Stimulated activated CD8-positive, alpha-beta memory T cell treated with anti-CD3 and anti-CD28 coated beads, Interleukin-4, amount 100 ng/mL, for 4 hours (primary cell): ENCODE measurements at places on chromosomes 3 and 15.

GRCh38 chr3:111884411-111885018 is 25.4 kb downstream of the PHLDB2 start:
- no peak for DNase-seq

- DNase-seq = no peak
Measured at GRCh38 chr15:39784125-39784524, 1.5 kb upstream of the FSIP1 start.

DNA sequence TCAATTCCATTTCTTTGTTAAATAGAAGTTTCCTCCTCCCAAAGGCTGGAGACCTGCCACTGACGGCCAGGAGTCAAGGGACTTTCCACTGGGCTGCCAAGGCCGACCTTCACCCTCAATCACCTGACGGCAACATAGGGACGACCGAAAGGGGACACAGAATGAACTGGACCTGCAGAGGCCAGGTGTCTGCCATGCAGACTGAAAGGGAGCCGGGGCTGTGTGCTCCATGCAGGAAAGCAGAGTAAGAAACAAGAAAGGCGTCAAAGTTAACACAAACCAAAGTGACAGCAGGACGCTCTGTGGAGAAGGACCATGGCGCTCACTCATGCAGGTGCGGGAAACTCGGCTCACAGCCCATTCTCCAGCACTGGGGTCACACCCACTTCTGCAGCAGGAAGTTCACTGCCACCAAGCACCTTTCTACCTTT is 26.1 kb downstream of the ZXDC start:
- no peak for DNase-seq

DNA sequence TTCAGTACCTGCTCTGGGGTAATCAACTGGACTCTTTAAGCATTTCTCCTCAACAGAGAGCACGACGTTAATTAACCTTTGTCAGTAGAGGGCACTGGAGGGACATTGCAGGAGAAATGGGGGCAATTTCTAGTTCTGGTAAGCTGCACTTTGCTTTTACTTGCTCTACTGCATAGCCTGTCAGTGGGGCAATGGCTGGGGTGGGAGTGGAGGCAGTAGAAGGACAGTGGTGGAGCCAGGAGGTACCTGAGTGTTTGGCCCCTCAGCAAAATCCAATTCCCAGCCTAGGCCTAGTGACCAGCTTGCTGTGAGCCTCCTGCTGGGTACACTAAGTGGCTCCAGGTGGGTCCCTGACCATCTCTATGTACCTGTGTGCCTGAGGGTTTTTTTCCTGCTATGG is 18.3 kb upstream of the MED12L start:
- DNase-seq = no peak

DNA sequence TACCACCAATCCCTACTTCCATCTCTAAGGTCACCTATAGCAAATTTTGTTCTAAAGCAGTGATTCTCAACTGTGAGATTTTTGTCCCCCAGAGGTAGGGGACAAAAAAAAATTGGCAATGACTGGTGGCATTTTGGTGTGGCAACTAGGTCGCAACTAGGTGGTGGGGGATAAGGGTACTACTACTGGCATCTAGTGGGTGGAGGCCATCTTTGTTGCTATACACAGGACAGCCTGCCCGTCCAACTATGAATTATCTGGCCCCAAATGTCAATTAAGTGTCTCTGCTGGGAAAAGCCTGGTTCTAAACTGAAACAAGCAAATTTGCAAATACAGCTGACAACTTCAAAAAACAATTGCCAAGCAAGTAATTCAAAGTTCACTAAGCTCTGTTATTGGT is 1.4 kb downstream of the MTMR10 start:
- DNase-seq = no peak

DNA sequence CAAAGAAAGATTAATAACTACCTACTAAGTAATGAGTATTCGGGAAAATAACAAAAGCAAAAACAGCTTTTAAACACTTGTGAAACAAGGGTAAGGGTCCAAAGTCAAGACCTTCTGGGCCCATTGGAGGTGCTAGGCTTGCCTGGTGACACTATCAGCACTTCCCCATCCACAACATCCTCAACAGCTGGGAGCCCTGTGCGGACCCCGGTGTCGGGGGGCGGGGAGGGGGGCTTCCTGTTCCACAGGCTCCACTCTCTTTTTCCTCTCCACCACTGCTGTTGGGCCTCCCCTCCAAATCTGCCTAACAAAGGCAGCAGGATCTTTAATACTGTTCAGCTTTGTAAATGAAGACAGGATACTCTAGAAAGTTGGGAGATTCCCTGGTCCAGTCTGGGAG is 21.6 kb downstream of the NGRN start:
- no peak for DNase-seq

DNA sequence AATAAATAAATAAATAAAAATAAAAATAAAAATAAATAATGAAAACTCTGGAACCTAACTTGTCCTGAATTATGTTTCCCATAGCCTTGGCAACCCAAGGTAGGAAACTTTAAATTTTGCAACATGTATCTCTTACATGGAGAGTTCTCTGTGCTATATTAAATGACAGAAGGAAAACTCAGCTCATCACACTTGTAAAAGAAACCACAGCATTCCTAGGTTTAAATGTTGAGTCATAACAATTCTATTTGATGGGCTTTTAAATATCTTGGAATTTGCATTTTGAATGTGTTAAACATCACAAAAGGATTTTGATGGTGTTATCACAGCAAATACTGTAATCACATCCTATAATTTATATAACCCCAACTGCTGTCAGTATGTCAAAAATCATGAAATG is 144.2 kb downstream of the LRTM1 start:
- DNase-seq = no peak

DNA sequence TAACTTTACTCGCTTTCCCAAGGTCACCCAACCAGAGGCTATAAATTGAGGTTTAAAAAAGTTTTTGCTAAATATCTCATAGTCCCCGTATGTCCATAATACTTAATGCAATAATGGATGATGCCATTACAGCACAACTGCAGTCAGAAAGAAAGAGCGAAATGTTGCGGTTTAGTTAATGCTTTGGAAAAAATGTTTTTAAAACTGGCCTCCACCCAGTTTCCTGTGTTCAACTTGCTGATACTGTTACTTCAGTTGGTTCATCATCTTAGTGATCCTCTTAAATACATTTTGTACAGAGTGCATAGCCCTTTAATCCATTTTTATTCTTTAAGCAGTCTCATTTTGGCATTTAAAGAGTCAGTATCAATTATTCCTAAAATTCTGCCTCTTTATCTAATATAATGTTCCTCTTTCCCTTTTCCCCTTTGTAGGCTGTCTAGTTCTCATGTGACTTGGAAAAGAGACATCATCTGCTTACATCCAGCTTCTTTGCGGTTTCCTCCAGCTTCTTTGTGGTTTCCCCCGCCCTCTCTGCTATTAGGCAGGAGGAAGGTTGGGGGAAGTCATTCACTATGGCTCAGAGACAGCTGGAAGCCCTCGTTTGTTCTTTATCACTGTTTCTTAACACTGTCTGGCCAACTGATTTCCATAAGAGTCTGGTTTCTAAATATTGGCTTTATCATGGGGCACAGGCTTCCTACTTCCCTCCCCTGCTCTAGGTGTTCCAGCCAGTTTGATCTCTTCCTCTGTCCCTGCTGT is 154.3 kb downstream of the GOLIM4 start:
- DNase-seq = no peak

DNA sequence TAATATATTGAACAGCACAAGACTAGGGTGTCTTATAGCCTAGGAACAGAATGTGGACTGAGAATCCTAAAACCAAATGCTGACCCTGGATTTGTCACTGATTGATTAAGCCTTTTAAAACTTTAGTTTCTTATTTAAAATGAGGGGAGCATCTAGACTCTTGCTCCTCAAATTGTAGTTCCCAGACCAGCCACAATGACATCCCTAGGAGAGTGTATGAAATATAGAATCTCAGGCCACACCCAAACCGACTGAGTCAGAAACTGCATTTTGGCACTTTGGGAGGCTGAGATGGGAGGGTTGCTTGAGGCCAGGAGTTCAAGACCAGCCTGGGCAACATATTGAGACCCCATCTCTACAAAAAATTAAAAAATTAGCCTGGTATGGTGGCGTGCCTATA is 287.8 kb upstream of the UMPS start:
- DNase-seq = no peak

DNA sequence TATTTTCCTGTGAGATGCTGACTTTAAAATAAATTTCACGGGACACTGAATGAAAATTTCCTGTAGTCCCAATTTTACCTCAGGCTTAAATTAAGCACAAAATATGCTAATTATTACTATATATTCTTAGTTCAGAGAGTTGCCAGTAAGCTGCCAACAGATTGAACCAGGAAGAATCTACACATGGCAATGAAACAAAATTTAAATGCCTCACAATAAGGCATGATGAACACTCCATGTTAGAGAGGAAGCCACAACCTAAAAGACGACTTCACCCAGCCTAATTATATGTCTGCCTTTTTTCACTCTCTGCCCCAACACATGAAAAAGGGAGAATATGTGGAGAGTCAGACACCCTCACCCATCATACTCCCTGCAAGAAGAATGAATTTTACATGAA is 39.7 kb downstream of the DNAAF4 start:
- DNase-seq = no peak

- no peak for DNase-seq
Measured at GRCh38 chr15:68552344-68552743, 26.4 kb upstream of the CORO2B start.

- no peak for DNase-seq
Measured at GRCh38 chr3:48962939-48963338, 27.1 kb upstream of the P4HTM start.

GRCh38 chr15:61266921-61267320 is 37.8 kb upstream of the RORA start:
- no peak for DNase-seq

- DNase-seq = no peak
Measured at GRCh38 chr15:89458440-89458839, 37.9 kb downstream of the RHCG start.

- no peak for DNase-seq
Measured at GRCh38 chr15:78149805-78150751, 916 bp downstream of the IDH3A start.
